Thoracic aorta (tissue), 2 donors: ENCODE measurements at places on chromosomes 4 and X. TPM values are rescaled to one million over a fixed set of nuclear protein-coding genes. Genes with fewer than 3 reads are reported as not detected.
A peak's percentile ranks its signal among the peaks of the same experiment; 100 is the strongest.

- H3K27me3 ChIP-seq, result no peaks in the 10 kb centered on the region
- H3K27ac ChIP-seq, result no peak overlapping the region
- no peak overlapping the region for H3K4me3 ChIP-seq
- H3K4me1 ChIP-seq, result no peaks in the 10 kb centered on the region
- no peaks in the 10 kb centered on the region for H3K36me3 ChIP-seq
- DNase-seq, result no peak
Observed at GRCh38 chr4:103405415-103405814, 207.3 kb upstream of the CENPE start.

GRCh38 chr4:156889616-156890594 is 81.7 kb downstream of the PDGFC start:
- no peak overlapping the region for H3K27ac ChIP-seq
- H3K4me3 ChIP-seq, result peak overlapping the region; percentile 45
- peaks cover 17% of the 10 kb centered on the region for H3K4me1 ChIP-seq
- H3K36me3 ChIP-seq, result no peaks in the 10 kb centered on the region
- no peak for DNase-seq

BRS3 gene
- not detected for total RNA-seq

ARHGEF38 gene
- not detected for total RNA-seq
